ENCODE measurements at places on chromosomes 12 and 14. TPM values are rescaled to one million over a fixed set of nuclear protein-coding genes. Genes with fewer than 3 reads are reported as not detected.

DNA sequence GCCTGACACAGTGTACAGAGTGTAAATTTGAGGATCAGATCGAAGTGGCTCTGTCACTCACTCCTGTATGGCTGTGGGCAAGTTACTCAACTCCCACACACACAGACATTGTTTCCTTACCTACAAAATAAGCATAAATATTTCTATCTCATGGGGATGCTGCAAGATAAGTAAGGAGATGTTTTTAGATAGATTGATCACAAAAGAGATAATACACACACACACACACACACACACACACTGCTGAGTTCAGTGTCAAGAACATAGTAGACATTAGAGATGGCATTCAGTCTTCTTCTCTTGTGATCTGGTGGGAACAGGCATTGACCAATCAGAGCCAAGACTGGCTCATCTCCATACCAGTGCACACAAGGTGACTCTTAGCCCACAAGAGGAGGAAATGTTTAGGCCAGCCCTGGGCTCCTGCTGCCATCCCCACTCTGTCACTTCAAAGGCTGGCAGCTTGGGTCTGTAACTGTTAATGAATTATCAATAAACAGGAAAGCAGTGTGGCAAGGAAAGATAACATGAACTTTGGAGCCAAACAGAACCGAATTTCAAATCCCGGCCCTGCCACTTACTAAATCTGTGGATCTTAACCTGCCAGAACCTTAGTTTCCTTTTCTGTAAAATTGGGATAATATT lies 3.4 kb upstream of the RNASE8 start:
- no peak for DNase-seq
- no peaks in the 10 kb centered on the region for H3K36me3 ChIP-seq
- H3K4me1 ChIP-seq: peaks cover 3% of the 10 kb centered on the region
- H3K4me3 ChIP-seq: no peak overlapping the region
- no peak overlapping the region for H3K27ac ChIP-seq

GRCh38 chr12:40158592-40159111 lies 52.8 kb upstream of the SLC2A13 start:
- H3K4me1 ChIP-seq: peaks cover 23% of the 10 kb centered on the region
- H3K27ac ChIP-seq: peak overlapping the region; percentile 67
- no peaks in the 10 kb centered on the region for H3K36me3 ChIP-seq

- peaks cover 11% of the 10 kb centered on the region for H3K4me1 ChIP-seq
- no peak for DNase-seq
- H3K4me3 ChIP-seq: no peak overlapping the region
Measured at GRCh38 chr12:122917507-122918121, 21.7 kb upstream of the VPS37B start.

GRCh38 chr12:120367233-120367923 lies 1.6 kb downstream of the MSI1 start:
- H3K4me1 ChIP-seq: peaks cover 19% of the 10 kb centered on the region
- no peak for DNase-seq
- H3K36me3 ChIP-seq: no peaks in the 10 kb centered on the region

GRCh38 chr14:74402401-74403251 lies 23.4 kb downstream of the SYNDIG1L start:
- DNase-seq: peak; percentile 63
- H3K27ac ChIP-seq: no peak overlapping the region
- peaks cover 17% of the 10 kb centered on the region for H3K27me3 ChIP-seq

DNA sequence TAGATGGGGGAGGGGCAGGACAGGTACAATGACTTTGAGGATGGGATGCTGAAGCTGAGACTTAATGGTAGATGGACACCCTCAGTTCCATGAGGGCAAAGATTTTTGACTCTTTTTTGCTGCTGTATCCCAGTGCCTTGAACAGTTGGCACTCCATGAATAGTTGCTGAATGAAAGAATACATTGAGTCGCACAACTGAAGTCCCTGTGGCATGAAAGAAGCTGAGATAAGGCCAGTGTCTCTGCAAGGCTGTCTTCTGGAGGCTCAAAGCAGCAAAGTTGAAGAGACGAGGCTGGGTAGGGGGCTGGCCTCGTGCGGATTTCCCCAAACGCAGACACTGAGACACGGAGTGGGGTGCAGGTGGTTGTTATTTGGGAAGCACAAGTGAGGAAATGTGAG lies 179.3 kb downstream of the ADCK1 start:
- peaks cover 10% of the 10 kb centered on the region for H3K4me1 ChIP-seq
- peaks cover 10% of the 10 kb centered on the region for H3K27me3 ChIP-seq
- DNase-seq: no peak

KRT80 gene
- 174 TPM for total RNA-seq

PSMC1 gene
- total RNA-seq: 120 TPM

NRL gene
- total RNA-seq: 2.4 TPM

All from suprapubic skin (tissue), 4 donors.